ENCODE measurements at places on chromosomes 12 and 14.

DNA sequence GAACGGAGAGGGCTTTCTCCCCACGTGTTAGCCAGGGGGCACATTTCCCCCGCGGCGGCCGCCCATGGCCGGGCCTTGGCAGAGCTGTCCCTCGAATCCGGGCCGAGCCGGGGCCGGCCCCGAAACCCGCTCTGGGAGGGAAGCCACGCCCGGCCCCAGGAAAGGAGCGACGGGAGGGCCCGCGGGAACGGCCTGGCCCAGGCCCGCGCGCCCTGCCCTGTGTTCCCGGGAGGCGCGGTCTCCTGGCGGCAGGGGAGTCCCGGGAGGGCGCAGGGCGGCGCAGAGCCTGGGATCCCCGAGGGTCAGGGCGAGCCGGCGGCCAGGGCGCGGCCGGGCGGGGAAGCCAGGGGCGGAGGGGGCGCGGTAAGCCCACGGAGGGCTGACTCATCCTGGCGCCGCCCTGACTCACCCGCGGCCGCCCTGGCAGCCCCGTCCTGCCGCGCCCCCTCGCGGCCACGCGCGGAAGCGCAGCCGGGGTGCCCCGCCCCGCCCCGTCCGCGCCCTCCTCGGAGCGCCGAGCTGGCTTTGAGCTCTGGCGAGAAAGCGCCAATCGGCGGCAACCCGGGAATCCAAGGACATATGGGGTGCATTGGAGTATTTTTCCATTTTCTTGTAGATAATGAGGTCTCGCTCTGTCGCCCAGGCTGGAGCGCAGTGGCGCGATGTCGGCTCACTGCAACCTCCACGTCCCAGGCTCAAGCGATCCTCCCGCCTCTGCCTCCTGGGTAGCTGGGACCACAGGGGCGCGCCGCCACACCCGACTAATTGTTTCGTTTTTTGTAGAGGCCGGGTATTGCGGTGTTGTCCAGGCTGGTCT is 31.8 kb upstream of the PLEKHG6 start:
- peak; percentile 74 for DNase-seq

- DNase-seq: no peak
Measured at GRCh38 chr12:45290216-45290605, 74.3 kb downstream of the ANO6 start.

DNA sequence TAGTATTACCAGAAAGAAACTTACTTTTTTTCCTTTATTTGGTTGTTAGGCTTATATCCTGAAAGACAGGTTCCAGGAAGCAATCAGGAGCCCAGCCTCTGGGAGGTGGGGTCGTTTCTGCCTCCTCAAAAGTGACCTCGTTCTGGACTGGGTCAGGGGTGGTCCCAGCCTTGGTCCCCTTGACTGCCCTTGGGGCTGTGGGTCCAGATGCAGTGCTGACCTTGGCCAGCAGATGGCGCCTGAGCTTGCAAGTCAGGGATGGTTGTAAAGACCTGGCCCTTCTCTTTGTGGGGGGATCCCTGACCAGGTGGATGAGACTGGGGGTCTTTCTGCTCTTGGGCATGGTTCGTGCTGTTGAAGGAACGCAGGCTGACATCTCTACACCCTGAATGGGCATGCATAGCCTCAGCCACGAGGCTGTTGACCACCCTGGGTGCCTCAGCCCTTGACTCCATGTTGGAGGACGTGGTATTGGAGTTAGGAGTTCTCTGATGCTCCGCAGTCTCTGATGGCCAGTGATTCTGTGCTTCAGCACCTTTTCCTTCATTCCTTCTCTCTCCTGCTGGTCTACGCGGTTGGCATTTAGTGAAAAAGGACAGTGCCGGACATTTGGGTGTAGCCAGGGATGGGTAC is 62.4 kb downstream of the ADCK1 start:
- DNase-seq: no peak

GRCh38 chr12:56880125-56880992 is 53.8 kb downstream of the SDR9C7 start:
- DNase-seq: no peak

- no peak for DNase-seq
Measured at GRCh38 chr14:102927346-102927877, 4.9 kb downstream of the AMN start.

DNA sequence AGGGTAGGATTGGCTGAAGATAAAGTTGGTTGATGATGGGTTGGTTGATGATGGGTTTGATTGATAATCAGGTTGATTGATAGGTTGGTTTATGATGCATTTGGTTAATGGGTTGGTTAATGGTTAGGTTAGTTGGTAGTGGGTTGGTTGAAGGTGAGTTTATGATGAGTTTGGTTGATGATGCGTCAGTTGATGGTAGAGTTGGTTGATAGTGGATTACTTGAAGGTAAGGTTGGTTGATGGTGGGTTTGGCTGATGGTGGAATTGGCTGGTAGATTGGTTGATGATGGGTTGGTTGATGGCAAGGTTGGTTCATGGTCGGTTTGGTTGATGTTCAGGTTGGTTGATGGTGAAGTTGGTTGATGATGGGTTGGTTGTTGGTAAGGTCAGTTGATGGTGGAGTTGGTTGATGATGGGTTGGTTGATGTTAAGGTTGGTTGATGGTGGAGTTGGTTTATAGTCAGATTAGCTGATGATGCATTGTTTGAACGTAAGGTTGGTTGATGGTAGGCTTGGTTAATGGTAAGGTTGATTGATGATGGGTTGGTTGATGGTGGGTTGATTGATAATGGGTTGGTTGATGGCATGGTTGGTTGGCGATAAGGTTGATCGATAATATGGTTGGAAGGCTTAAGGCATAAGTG is 146.4 kb downstream of the ADGRD1 start:
- no peak for DNase-seq

DNA sequence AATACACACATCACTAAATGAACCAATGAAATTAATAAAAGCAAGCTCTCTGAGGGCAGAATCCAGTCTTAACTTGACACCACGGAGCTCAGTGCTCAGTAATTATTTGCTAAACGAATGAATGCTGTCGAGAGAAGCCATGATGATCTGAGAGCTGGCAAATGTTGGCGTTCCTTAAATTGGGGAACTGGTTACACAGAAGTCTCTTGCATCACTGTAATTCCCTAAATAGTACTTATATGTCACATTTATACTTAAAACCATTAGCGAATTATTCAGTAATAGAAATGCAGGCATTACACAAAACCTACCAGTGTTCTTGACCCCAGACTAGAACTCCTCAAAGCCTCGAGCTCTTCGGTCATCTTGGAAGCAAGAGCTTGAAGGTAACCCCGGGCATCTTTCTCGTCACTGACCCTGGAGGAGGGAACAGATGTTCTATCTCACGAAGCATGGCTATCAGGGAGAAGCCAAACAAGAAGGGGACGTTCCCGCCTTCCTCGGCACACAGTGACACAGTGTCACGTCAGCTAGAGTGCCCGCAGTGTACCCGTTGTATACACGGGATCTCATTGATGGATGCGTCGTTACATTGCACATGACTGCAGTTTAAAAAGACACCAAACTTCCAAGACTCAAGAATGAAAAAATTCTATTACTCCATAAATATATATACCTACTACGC is 43.6 kb downstream of the AMN start:
- no peak for DNase-seq

- no peak for DNase-seq
Measured at GRCh38 chr12:109673379-109673778, 40.2 kb upstream of the FAM222A start.

DNA sequence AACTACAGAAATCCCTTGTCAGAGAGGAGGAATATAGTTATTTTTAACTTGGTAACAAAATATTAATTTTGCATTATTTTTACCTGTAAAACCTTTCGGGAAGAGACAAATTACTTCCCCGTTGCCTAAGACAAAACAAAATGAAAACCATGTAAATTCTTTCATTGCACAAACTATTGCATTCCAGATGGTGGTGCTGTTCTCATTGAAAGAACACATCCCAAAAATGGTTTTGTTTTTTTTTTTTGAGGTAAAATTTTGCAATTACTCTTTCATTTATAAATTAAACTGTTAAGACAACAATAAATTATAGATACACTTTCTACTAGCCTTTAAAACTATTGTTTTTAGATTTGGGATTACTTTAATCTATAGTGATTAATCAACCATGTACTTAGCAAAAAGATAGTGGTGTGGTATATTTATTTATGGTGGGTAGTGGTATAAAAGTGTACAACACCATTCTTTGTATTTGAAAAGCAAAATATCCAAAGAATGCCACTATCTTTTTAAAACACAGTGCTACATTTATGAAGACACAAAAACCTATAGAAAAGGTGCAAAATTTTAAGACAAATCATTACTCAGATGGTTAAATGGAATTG is 115.5 kb downstream of the SLC38A1 start:
- DNase-seq: peak; percentile 25

DNA sequence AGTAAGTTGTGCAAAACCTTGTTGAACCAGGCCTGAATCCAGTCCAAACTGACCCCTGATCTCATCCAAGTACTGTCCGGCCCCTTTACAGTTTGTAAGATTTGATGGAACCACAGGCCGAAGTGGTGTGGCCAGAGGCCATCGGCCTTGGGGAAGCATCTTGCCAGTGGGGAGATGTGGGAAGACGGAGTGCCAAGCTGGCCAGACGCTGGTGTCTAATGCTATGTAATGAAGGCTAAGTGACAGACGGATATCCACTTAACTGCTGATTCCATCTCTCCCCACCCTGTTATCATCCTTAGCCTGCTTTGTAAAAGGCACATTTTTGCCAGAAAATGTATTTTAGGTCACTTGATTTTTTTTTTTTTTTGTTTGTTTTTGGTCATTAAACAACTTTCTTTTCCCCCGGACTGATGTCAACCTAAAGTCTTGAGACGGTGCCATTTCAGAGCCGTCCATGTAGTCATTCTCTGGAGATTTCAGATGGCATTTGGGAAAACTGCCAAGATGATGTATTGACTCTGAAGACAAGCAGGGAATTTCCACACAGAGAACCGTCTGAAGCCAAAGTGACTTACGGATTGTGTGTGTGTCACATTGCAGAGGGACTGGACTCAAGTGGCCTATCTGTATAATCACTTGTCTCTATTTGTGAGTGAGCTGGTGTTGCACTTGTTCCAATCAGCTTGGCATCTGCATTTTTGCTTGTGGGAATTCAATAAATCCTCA is 86.5 kb upstream of the MANSC4 start:
- DNase-seq: no peak

DNA sequence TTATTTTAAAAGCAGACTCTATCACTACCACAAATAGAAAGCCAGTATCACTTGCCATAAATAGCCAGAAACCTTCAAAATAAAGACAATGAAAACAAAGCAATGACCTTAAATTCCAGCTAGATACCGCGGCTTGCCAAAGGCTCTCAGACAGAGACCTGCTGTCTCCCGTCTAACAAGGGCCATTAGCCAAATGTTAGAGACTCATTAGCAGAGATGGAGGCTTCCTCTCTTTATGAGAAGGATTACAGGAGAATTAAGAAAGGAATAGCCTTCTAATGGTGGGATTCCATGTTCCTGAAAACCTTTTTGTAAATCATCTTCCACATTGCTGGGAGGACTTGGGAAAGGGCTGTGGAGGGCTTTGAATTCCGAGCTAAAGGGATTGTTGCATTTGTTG is 206.7 kb downstream of the AACS start:
- DNase-seq: no peak

DNA sequence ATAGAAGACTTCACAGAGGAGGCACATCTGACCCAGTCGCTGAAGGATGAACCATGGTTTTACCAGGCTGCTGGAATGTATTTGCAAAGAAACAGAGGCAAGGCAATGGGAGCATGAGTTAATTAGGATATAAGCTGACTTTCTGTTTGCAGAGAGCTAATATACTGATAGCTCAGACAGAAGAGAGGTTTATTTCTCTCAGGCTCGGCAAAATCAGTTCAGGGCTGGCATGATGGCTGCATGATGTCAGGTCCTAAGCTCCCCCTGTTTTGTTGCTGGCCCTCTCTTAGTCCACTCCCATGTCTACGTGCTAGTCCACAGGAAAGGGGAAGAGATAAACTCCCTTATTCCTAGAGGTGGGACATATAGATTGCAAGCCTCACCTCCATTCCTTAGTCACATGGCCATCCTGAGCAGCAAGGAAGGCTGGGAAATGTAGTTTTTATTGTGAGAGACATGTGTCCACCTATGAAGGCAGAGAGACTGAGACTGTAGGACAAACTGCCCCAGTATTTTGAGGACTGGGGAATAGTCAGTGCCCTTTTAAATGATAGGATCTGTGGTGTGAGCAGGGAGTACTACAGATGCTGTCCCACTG is 224.5 kb downstream of the VRK1 start:
- DNase-seq: no peak

DNA sequence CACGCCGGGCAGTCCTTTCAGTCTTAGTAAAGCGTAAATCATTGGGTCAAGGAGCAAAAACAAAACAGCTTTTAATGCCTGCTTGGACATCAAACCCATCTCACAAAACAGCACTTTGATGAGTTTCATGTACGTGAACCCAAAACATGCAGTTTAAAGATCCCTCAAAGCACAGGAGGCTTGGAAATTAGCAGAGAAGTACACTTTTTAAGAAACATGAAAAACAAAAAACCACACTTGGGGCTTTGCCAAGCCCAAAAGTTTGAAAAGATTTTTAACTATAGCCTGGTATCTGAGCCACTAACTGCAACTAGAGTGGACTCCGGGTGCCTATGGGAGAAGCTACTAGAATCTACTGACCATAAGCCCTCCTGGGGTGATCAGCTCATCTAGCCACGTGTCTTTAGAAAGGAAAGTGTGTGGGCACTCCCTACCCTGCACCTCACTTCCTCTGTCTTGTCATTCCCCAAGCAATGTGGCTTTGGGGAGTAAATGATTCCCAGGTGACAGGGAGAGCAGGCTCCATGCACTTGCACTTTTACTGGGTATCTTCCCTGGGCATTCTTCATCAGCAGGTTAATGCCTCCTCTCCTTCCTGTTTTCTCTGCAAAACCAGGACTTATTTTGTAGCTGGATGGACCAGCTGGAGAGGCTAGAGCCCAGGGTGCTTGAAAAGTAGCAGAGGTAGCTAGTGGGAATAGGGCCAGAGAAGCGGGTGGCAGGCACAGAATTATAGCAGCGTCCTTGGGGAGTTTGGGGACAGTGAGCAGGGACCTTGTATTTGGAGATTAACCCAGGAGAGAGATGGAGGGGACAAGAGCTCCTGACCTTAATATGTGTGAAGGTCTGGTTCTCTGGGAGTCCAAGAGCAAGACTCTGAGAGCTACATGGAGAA is 339.3 kb downstream of the BCL11B start:
- no peak for DNase-seq

- no peak for DNase-seq
Measured at GRCh38 chr12:106721915-106722314, 52.6 kb upstream of the RIC8B start.

GRCh38 chr12:120071493-120072020 is 45.0 kb downstream of the RAB35 start:
- no peak for DNase-seq

Measured in amniotic stem cell (primary cell).